ENCODE measurements at places on chromosomes 16 and 17. TPM values are rescaled to one million over a fixed set of nuclear protein-coding genes. Genes with fewer than 3 reads are reported as not detected.

The ITGAX gene
- 1.4 TPM for total RNA-seq

The SLC26A11 gene
- 15.9 TPM for total RNA-seq

The TBC1D26 gene
- not detected for total RNA-seq

The CLEC19A gene
- 0.18 TPM for total RNA-seq

The SLC13A2 gene
- total RNA-seq, result 0.15 TPM

The AOC2 gene
- 2.0 TPM for total RNA-seq

The ZNF597 gene
- total RNA-seq, result 1.1 TPM

The ZG16 gene
- not detected for total RNA-seq

The JPH3 gene
- 2.5 TPM for total RNA-seq

The MEFV gene
- not detected for total RNA-seq

The MPDU1 gene
- total RNA-seq, result 120 TPM

The OGFOD3 gene
- 26.2 TPM for total RNA-seq

The XPO6 gene
- total RNA-seq, result 107 TPM

The PSMB3 gene
- 330 TPM for total RNA-seq

The FOXF1 gene
- total RNA-seq, result not detected

The MYH1 gene
- not detected for total RNA-seq

The MMP2 gene
- total RNA-seq, result 13.6 TPM

The KIAA0753 gene
- 20.5 TPM for total RNA-seq

The APOH gene
- total RNA-seq, result 3.0 TPM

The PPL gene
- 2.4 TPM for total RNA-seq

The CLEC18A gene
- total RNA-seq, result 0.06 TPM

The ELMO3 gene
- total RNA-seq, result 1.3 TPM

The HS3ST2 gene
- not detected for total RNA-seq

The CALCOCO2 gene
- total RNA-seq, result 77.6 TPM

The MYCBPAP gene
- total RNA-seq, result 0.53 TPM

The GNG13 gene
- total RNA-seq, result not detected

The FMNL1 gene
- 42.9 TPM for total RNA-seq

The CNTNAP1 gene
- 7.4 TPM for total RNA-seq
